ENCODE measurements at places on chromosomes 11 and 22. TPM values are rescaled to one million over a fixed set of nuclear protein-coding genes. Genes with fewer than 3 reads are reported as not detected.

DNA sequence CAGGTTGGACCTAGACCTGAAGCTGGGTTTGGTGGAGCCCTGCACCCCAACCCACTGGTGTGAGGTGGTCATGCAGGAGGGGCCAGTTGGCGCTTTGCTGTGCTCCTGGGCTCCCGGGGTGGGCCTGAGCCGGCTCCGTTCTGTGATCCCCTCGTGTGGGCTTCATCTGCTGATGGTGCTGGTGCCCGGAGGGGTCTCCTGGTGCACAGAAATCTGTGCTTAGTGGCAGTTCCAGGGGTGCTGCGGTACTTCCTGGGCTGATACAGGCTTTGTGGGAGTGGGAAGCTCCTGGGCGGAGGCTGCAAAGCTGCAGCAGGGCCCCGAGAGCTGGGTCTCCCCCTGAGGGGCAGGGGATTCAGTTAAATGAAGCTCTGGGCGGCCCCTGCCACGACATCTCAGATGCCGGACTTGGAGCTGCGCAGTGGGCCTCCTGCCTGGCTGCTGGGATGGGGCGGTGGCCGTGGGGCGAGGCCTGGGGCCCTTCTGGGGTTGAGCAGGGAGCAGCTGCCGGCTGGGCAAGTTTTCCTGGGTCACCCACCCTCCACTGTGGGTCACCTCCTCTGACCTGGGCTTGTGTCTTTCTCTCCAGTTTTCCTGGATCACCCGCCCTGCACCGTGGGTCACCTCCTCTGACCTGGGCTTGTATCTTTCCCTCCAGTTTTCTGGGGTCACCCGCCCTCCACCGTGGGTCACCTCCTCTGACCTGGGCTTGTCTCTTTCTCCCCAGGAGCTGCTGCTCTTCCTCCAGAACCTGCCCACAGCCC, 410.5 kb downstream of the TBC1D22A start:
- H3K27ac ChIP-seq: no peak overlapping the region
- H3K4me3 ChIP-seq: no peak overlapping the region
- no peak for DNase-seq
- no peaks in the 10 kb centered on the region for H3K4me1 ChIP-seq
- H3K27me3 ChIP-seq: no peaks in the 10 kb centered on the region

DNA sequence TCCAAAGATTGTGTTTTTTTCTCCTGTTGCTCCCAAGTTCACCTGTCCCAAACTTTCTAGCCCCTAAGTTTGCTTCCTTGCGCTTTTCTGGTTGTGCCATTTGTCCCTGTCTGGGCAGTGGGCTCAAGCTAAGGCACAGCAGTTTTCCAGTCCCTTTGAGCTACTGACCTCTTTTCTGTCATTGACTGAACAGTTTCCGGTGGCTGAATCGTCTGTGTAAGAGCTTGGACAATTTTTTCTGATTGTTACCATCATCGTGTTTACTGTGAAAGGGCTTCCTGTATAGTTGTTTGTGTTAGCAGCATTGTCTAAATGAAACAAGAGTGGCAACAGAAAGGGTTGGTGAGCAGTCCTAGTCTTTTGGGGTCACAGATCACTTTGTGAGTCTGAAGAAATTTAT, 49.8 kb downstream of the BMAL1 start:
- H3K27ac ChIP-seq: no peak overlapping the region
- no peak overlapping the region for H3K4me3 ChIP-seq
- peaks cover 8% of the 10 kb centered on the region for H3K4me1 ChIP-seq
- peaks cover 4% of the 10 kb centered on the region for H3K36me3 ChIP-seq
- no peak for DNase-seq

The TPBGL gene
- not detected for total RNA-seq

The DNAJC24 gene
- 18.7 TPM for total RNA-seq

- no peak overlapping the region for H3K27ac ChIP-seq
- H3K4me1 ChIP-seq: peaks cover 16% of the 10 kb centered on the region
- peaks cover 49% of the 10 kb centered on the region for H3K36me3 ChIP-seq
- no peak overlapping the region for H3K4me3 ChIP-seq
- no peak for DNase-seq
Observed at GRCh38 chr11:111761036-111761435, 5.2 kb downstream of the PPP2R1B start.

GRCh38 chr11:117117681-117118080, 19.5 kb upstream of the SIK3 start:
- no peaks in the 10 kb centered on the region for H3K36me3 ChIP-seq
- no peak overlapping the region for H3K4me3 ChIP-seq
- H3K27ac ChIP-seq: no peak overlapping the region
- H3K27me3 ChIP-seq: no peaks in the 10 kb centered on the region
- DNase-seq: no peak

DNA sequence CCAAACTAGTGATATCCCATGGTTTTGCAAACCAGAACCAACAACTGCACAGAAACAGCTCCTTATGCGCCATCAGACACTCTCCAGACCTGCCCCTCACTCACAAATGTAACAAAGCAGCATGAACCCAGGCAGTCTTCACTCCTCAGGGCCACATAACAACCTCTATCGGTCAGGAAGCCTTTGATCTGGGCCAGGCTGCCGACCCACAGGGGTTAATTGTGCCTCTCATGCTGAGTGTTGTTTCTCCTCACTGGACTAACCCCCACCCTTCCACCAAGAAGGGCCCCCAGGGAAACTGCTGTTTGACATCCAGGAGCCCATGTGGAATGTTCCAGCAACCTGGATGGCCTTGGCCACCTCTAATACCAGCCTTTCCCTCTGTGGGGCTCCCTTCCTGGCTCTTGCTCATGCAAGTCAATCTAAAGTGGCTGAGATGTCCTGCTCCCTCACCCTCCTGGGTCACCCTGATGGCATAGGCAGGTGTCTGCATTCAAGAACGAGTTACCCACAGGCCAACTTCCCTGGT, 7.9 kb upstream of the RGL4 start:
- no peak overlapping the region for H3K4me3 ChIP-seq
- H3K4me1 ChIP-seq: no peaks in the 10 kb centered on the region
- H3K27ac ChIP-seq: no peak overlapping the region
- DNase-seq: no peak
- H3K36me3 ChIP-seq: peaks cover 10% of the 10 kb centered on the region
- H3K27me3 ChIP-seq: no peaks in the 10 kb centered on the region

DNA sequence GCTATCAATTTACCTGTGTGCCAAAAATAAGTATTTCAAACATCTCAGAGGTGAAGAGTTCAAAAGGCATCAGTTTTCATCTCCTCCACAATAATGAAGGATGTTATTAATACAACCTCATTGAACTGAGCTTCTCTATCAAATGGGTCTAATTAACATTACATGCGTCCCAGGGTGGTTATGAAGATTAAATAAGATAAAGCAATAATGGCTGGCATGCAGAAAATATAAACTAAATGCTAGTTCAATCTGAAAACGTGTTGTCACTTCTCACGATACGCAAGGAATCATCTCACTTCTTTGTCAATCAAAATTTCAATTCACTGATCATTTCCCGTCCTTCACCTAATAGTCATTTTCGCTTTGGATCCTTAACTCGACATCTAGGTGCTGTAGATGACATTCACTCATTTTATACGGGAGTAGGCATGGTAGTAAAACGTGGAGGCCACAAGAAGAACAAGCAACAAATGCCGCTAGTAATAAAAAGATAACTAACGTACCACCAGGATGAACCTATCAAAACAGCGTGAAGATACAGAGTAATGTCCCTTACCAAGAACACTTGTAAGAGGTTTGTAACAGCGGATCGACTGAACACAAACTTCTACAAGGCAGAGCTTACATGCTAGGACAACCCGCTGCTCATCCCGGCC, 918 bp downstream of the CHORDC1 start:
- peaks cover 21% of the 10 kb centered on the region for H3K4me1 ChIP-seq
- peak overlapping the region; percentile 77 for H3K4me3 ChIP-seq
- no peaks in the 10 kb centered on the region for H3K36me3 ChIP-seq
- no peaks in the 10 kb centered on the region for H3K27me3 ChIP-seq
- no peak for DNase-seq

The DBX1 gene
- total RNA-seq: not detected

GRCh38 chr11:102017026-102017425, 30.2 kb upstream of the CFAP300 start:
- no peak overlapping the region for H3K27ac ChIP-seq
- no peaks in the 10 kb centered on the region for H3K4me1 ChIP-seq
- no peak overlapping the region for H3K4me3 ChIP-seq

GRCh38 chr11:108654994-108655631, 9.8 kb upstream of the DDX10 start:
- H3K36me3 ChIP-seq: no peaks in the 10 kb centered on the region
- no peaks in the 10 kb centered on the region for H3K4me1 ChIP-seq
- no peaks in the 10 kb centered on the region for H3K27me3 ChIP-seq
- no peak overlapping the region for H3K4me3 ChIP-seq
- H3K27ac ChIP-seq: no peak overlapping the region

DNA sequence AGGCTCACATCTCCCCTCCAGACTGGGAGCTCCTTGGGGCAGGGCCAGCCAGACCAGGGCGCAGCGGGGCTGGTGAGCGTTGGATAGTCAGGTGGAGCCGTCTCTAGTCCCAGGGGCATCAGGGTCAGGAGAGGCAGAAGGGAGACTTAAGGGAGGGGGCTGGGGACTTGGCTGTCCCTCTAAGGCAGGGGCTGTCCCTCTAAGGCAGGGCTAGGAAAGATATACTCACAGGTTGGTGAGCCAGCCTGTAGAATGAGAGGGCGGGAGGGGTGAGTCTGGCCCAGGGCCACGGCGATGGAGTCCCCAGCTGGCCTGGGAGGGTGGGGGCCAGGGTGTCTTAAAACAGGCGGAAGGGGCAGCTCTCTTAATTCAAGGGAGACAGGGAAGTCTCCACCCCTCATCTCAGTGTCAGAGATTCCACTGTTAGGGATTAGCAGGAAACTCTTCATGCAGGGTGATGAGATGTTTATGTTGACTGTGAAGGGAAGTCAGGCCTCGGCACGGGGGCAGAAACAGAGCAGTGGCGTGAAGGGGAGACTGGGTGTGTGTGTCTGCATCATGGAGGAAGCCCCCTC, 11.3 kb downstream of the P2RY2 start:
- no peaks in the 10 kb centered on the region for H3K36me3 ChIP-seq
- no peak overlapping the region for H3K4me3 ChIP-seq
- no peak overlapping the region for H3K27ac ChIP-seq
- DNase-seq: no peak
- no peaks in the 10 kb centered on the region for H3K27me3 ChIP-seq

DNA sequence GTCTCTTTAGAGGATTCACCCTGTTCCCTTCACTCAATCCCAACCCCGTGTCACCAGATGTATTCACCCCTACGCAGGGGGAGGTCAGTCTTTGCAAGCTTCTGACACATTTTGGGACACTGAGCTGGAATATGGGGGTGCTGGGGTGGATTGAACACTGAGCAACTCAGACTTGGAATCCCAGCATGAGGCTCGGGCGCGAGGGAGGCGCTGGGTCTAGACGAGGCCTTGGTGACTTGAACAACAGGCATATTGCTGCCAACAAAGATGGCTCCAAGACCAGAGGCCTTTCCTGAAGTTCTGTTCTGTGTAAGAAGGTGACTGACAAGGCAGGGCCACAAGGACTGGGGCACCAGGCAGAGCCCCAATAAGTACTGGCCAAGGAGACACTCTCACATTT, 3.0 kb upstream of the SCGB2A1 start:
- no peaks in the 10 kb centered on the region for H3K4me1 ChIP-seq
- no peak overlapping the region for H3K4me3 ChIP-seq
- DNase-seq: no peak
- H3K27me3 ChIP-seq: no peaks in the 10 kb centered on the region
- no peaks in the 10 kb centered on the region for H3K36me3 ChIP-seq

- no peaks in the 10 kb centered on the region for H3K4me1 ChIP-seq
- no peaks in the 10 kb centered on the region for H3K27me3 ChIP-seq
- H3K4me3 ChIP-seq: no peak overlapping the region
- H3K36me3 ChIP-seq: no peaks in the 10 kb centered on the region
- no peak overlapping the region for H3K27ac ChIP-seq
Observed at GRCh38 chr11:133399855-133400625, 132.3 kb downstream of the OPCML start.

The TMEM45B gene
- total RNA-seq: not detected

DNA sequence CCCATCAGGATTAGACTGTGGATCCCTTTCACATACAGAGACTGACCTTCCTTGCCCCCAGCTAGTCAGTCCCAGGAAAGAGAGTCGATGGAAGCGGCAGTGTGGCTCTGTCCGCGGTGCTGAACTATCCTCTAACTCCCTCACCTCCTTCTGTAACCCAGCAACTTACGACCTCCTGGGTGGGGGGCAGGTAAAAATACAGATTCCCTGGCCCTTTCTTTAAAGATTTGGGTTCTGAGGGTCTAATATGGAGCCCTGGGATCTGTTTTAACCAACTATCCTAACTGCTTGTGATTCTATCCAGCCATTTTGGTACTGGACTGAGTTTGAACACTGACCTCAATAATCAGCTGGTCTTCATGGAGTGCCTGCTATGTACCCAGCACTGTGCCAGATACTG, 23.2 kb downstream of the MFNG start:
- no peaks in the 10 kb centered on the region for H3K36me3 ChIP-seq
- no peak for DNase-seq

The KRTAP5-2 gene
- not detected for total RNA-seq

DNA sequence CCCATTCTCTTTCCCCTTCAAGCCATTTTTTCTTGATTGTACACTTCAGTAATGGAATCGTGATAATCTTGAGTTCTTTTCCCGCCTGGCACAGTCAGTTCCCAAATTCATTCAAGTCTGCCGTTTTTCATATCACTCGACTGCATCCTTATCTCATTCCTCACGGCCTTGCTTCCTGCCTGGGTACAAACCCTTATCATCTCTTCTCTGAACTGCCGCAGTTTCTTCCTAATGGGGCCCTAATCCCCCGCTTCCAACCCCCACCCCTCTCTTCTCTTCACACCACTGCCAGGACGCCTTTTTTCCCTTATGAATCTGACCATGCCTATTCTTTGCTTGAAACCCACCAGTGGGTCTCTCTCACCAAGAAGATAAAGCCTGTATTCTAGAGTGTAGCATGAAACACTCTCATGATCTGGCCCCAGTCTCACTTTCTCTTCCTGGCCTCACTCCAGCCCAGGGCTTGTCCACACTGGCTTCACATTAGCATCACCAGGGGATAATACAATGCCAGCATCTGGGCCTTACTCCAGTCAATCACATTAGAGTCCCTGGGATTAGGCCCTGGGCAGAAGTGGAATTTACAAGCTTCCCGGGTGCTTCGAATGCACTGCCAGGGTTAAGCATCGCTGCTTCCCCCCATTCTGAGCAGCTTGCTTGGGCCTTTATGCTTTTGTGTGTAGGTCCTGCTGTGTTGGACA, 102.1 kb downstream of the FBXO7 start:
- no peaks in the 10 kb centered on the region for H3K4me1 ChIP-seq
- no peak overlapping the region for H3K27ac ChIP-seq
- no peaks in the 10 kb centered on the region for H3K36me3 ChIP-seq
- H3K27me3 ChIP-seq: no peaks in the 10 kb centered on the region

The OR2AT4 gene
- not detected for total RNA-seq

The GDPD4 gene
- total RNA-seq: not detected

All from thoracic aorta (tissue), 2 donors.